ENCODE measurements at places on chromosomes 5 and 9. TPM values are rescaled to one million over a fixed set of nuclear protein-coding genes. Genes with fewer than 3 reads are reported as not detected.

CD274 gene
- total RNA-seq = 0.97 TPM

ISL1 gene
- 0.14 TPM for total RNA-seq

FBLL1 gene
- 0.19 TPM for total RNA-seq

RGS7BP gene
- total RNA-seq = not detected

SLC1A3 gene
- total RNA-seq = not detected

FSTL4 gene
- 4.1 TPM for total RNA-seq

DNAJC25 gene
- total RNA-seq = 10.5 TPM

CNTNAP3 gene
- total RNA-seq = 11.0 TPM

IL9 gene
- not detected for total RNA-seq

SLC6A18 gene
- total RNA-seq = not detected

CNTLN gene
- 5.7 TPM for total RNA-seq

CENPK gene
- total RNA-seq = 27.9 TPM

ABITRAM gene
- total RNA-seq = 21.9 TPM

SIT1 gene
- not detected for total RNA-seq

HK3 gene
- total RNA-seq = not detected

SMIM33 gene
- total RNA-seq = not detected

DDX41 gene
- 86.4 TPM for total RNA-seq

VPS13A gene
- 11.9 TPM for total RNA-seq

WNT8A gene
- not detected for total RNA-seq

ASPN gene
- total RNA-seq = not detected

LHX2 gene
- 3.9 TPM for total RNA-seq

SPDL1 gene
- 66.2 TPM for total RNA-seq

GEMIN5 gene
- 23.6 TPM for total RNA-seq

CNTNAP3B gene
- total RNA-seq = 16.8 TPM

SLC6A19 gene
- 0.08 TPM for total RNA-seq

SEMA4D gene
- 5.1 TPM for total RNA-seq

FOXI1 gene
- total RNA-seq = not detected

BARX1 gene
- 12.3 TPM for total RNA-seq

TMEM252 gene
- total RNA-seq = not detected

PCAT7 gene
- total RNA-seq = 0.54 TPM

EXOSC3 gene
- 86.2 TPM for total RNA-seq

Data from A549 treated with GW870086 at 1 μM for 4 hours (cell line).